NCI-H187 treated with DMSO at 0.1 percent for 48 hours (cell line): ENCODE measurements at places on chromosomes 6 and 20.

- no peak for DNase-seq
Measured at GRCh38 chr20:38434301-38434741, 807 bp downstream of the SNHG17 start.

GRCh38 chr6:108661430-108661829 is 100.7 kb downstream of the FOXO3 start:
- no peak for DNase-seq

- no peak for DNase-seq
Measured at GRCh38 chr6:142510211-142510610, 208.4 kb downstream of the ADGRG6 start.

DNA sequence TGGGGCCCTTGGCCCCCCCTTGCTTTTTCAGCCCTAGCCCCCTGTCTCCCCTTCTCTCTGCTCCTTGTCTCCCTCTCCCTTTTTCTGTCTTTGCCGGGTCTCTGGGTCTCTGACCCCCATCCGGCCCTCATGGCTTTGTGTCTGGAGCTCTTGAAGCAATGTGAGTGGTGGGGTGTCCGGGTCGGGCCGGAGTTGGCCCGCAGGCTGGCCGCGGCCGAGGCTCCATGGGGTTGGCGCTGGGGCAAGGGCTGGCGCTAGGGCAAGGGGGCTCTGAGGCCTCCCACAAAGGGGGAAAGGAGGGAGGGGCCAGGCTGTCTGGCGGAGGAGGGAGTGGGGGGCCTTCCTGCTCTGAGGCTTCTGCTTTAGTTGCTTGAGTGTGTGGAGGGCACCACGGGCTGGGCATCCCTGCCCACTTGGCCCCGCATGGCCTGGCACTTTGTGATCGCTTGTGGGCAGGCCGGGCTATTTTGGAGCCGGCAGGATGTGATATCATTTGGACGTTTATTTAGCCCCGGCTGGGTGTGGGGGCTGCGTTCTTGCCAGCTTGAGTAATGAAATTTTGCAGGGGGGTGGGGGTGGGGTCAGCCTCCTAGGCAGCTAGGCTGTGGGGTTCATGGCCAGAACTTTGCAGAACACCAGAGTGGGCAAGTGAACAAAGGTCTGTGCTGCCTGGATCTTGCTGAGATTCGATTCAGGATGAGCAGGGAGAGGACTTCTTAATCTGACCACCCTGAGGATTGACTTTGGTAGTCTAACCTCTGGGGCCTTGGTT is 78.7 kb upstream of the MYL9 start:
- DNase-seq, result no peak
